ENCODE measurements at places on chromosomes 4 and X. TPM values are rescaled to one million over a fixed set of nuclear protein-coding genes. Genes with fewer than 3 reads are reported as not detected.

GRCh38 chrX:69615342-69615741 lies 571 bp upstream of the EDA start:
- DNase-seq, result no peak

DNA sequence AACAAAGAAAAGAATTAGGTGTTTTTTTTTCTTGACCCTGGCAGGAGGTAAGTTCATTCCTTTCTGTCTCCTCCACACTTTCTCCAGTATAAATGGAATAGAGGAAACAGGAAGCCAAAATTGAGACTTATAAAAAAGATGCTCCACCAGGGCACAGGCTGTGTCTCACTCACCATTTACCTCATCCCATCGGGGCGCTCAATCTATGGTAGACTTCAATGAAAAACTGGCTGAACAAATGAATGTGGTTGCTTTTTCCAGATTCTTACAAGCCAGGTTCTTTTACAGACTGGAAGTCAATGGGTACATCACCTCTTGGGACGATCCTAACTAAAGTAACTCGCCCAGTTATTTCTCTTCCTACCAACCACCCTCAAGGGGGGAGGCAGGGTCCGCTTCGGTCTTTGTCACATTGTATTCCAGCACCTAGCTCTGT lies 685 bp downstream of the COMMD8 start:
- DNase-seq, result no peak

DNA sequence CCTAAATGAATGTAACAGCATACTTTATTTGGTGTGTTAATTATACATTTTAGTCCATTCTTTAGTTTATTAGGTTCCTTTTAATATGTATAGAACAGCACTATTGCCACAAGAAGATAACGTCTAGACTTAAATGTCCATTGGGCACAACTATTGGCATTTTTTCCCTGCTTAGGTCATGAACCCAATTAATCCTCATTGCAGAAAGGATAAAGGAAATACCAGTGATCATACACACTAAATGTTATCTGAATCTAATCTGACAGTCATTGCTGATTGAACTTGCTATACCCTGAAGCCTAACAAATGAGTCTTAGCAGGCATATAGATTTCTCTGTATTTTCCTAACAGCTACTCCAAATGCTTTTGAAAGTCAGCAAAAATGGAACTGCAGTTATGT lies 2250.0 kb upstream of the AGA start:
- no peak for DNase-seq

The RHOXF1 gene
- total RNA-seq, result not detected

- DNase-seq, result no peak
Observed at GRCh38 chrX:134847133-134847532, 143.7 kb upstream of the SMIM10 start.

- no peak for DNase-seq
Observed at GRCh38 chr4:71980976-71981375, 50.8 kb upstream of the NPFFR2 start.

- DNase-seq, result no peak
Observed at GRCh38 chrX:69094977-69095669, 70.1 kb downstream of the PJA1 start.
